Prostate gland (tissue), 2 donors: ENCODE measurements at places on chromosomes 7 and 10. TPM values are rescaled to one million over a fixed set of nuclear protein-coding genes. Genes with fewer than 3 reads are reported as not detected.

GRCh38 chr10:34172936-34173533 is 642.1 kb downstream of the PARD3 start:
- no peak for DNase-seq
- H3K27ac ChIP-seq, result no peak overlapping the region
- no peaks in the 10 kb centered on the region for H3K27me3 ChIP-seq

DNA sequence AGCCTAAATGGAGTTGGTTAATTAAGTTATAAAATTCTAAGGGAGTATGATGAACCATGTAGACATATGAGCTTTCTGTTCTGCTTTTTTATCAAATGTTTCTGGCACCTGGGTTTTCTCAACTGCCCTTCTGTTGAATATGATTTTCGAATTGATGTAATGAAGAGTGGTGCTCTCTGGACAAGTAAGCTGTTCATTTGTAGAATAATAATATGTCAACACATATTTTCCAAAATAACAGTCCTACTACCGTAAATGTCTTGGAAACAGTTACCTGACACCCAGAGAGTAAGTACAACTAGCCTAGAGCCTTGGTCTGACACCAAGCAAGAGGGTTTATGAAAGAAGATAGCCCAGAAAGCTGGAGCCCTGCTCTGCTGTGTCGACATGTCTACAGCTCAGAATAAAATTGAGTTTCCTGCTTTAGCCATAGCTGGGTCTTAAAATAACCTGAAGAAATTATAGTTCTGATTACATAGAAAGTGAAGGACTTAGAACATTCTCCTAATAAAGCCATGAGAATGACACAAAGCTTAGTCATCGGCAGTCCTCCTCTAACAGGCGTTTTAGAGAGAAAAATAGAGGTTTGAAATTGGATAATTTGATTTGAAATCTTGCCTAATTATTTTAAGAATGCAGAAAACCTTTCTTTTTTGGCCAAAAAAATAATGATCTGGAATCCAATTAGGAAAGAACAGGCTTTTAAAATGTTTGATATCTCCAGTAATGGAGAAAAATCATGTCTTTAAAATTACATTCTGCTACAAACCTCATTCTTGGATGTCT is 25.1 kb downstream of the HDAC9 start:
- no peak overlapping the region for H3K27ac ChIP-seq
- no peaks in the 10 kb centered on the region for H3K27me3 ChIP-seq
- no peaks in the 10 kb centered on the region for H3K4me1 ChIP-seq

GPR146 gene
- total RNA-seq, result 25.9 TPM

TAS2R3 gene
- total RNA-seq, result 1.1 TPM

GRCh38 chr10:114282526-114282925 is 43.5 kb downstream of the VWA2 start:
- no peak for DNase-seq
- H3K4me1 ChIP-seq, result peaks cover 3% of the 10 kb centered on the region
- H3K27me3 ChIP-seq, result no peaks in the 10 kb centered on the region

ERVW-1 gene
- not detected for total RNA-seq

IL15RA gene
- 18.5 TPM for total RNA-seq

CPA2 gene
- total RNA-seq, result not detected

MASTL gene
- 14.3 TPM for total RNA-seq

- no peaks in the 10 kb centered on the region for H3K27me3 ChIP-seq
- H3K36me3 ChIP-seq, result no peaks in the 10 kb centered on the region
- DNase-seq, result no peak
- H3K27ac ChIP-seq, result no peak overlapping the region
- H3K4me1 ChIP-seq, result no peaks in the 10 kb centered on the region
- H3K4me3 ChIP-seq, result no peak overlapping the region
Observed at GRCh38 chr7:156079156-156079555, 266.9 kb upstream of the SHH start.

DNA sequence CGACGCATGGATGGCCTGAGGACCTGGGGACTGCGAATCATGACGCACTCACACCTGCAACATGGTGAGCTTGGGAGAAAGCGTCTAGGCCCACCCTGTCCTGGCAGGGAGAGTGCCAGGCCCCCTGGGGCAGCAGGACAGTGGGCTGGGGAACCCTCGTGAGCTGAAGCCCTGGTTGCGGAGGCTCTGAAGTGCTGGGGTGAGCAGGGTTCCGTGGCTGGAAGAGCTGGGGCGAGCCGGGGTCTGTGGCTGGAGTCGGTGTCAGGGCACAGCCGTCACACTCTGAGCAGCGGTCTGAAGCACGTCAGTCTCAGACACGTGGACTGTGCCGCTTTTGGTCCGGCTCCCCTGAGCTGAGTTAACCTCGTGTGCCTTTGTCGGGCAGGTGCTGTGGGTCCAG is 4.7 kb downstream of the SUN1 start:
- no peak overlapping the region for H3K4me3 ChIP-seq
- H3K27ac ChIP-seq, result no peak overlapping the region
- peaks cover 5% of the 10 kb centered on the region for H3K4me1 ChIP-seq

MYOZ1 gene
- total RNA-seq, result 1.6 TPM

SHTN1 gene
- 19.7 TPM for total RNA-seq

CYP2C9 gene
- not detected for total RNA-seq

BMS1 gene
- 18.2 TPM for total RNA-seq

ADO gene
- total RNA-seq, result 25.0 TPM

DNA sequence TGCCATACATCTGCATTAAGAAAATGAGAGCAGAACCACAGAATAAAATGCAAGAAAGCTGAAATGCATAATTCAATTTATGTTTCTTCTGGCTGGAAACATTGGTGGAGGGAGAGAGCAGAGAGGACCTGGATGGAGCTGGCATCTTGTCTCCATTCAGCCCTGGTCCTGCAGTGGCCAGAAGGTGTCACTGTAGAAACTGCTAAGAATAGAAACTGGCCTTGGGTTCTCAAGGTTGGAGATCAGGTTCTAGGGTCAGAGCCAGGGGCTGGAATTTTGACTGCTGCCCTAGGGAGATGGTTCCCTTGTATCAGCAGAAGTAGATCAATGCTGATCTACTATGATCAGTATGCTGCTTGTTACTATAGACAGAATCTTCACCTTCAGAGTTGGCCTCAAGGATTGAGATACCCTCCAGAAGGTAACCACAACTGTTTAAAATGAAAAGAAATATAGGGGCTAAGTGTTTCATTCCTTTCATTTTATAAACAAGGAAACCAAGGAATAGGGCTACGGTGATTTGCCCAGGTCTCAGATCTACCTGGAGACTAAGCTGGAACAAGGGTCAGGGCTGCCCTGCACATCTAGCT is 13.1 kb downstream of the TAS2R41 start:
- H3K27me3 ChIP-seq, result no peaks in the 10 kb centered on the region
- no peaks in the 10 kb centered on the region for H3K4me1 ChIP-seq
- no peak overlapping the region for H3K27ac ChIP-seq
- H3K36me3 ChIP-seq, result no peaks in the 10 kb centered on the region
- DNase-seq, result no peak
- no peak overlapping the region for H3K4me3 ChIP-seq

- H3K27me3 ChIP-seq, result peaks cover 6% of the 10 kb centered on the region
- H3K4me1 ChIP-seq, result no peaks in the 10 kb centered on the region
- no peak overlapping the region for H3K4me3 ChIP-seq
Observed at GRCh38 chr10:49387071-49387470, 8.8 kb downstream of the DRGX start.

GRCh38 chr7:139635526-139636302 is 112.2 kb downstream of the CLEC2L start:
- H3K4me1 ChIP-seq, result no peaks in the 10 kb centered on the region
- H3K4me3 ChIP-seq, result no peak overlapping the region
- no peaks in the 10 kb centered on the region for H3K27me3 ChIP-seq
- no peak overlapping the region for H3K27ac ChIP-seq
- no peak for DNase-seq

- no peak overlapping the region for H3K27ac ChIP-seq
- H3K4me1 ChIP-seq, result no peaks in the 10 kb centered on the region
- H3K27me3 ChIP-seq, result no peaks in the 10 kb centered on the region
- DNase-seq, result no peak
- no peaks in the 10 kb centered on the region for H3K36me3 ChIP-seq
Observed at GRCh38 chr7:92875173-92875572, 38.8 kb upstream of the CDK6 start.

GRCh38 chr10:9342885-9343570 is 1288.5 kb downstream of the GATA3 start:
- H3K36me3 ChIP-seq, result no peaks in the 10 kb centered on the region
- H3K27me3 ChIP-seq, result no peaks in the 10 kb centered on the region
- H3K27ac ChIP-seq, result no peak overlapping the region
- no peak for DNase-seq
- H3K4me3 ChIP-seq, result no peak overlapping the region

GRCh38 chr10:124283949-124284250 is 134.8 kb downstream of the OAT start:
- no peaks in the 10 kb centered on the region for H3K27me3 ChIP-seq
- H3K4me1 ChIP-seq, result no peaks in the 10 kb centered on the region
- no peak overlapping the region for H3K4me3 ChIP-seq
- no peak for DNase-seq
- H3K27ac ChIP-seq, result no peak overlapping the region
- H3K36me3 ChIP-seq, result no peaks in the 10 kb centered on the region
